ENCODE measurements at places on chromosomes 12 and 14.

GRCh38 chr14:93086441-93087055, 29.2 kb downstream of the ITPK1 start:
- no peak for DNase-seq

DNA sequence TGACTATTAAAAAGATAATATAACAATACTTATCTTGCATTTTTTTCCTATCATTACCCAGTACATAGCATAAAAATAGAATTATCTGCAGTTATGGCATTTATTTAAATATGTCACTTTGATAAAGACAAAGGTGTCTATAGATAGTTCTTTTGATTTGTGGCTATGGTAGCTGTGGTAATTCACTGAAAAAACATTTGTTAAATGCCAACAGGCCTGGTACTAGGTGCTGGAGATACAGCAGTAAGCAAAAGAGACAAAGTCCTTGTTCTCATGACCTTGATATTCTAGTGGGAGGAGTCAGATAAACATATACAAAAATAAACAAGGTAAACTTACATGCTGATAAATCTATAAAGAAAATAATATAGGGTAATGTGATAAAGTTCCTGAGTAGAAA, 44.7 kb downstream of the INSM2 start:
- no peak for DNase-seq

DNA sequence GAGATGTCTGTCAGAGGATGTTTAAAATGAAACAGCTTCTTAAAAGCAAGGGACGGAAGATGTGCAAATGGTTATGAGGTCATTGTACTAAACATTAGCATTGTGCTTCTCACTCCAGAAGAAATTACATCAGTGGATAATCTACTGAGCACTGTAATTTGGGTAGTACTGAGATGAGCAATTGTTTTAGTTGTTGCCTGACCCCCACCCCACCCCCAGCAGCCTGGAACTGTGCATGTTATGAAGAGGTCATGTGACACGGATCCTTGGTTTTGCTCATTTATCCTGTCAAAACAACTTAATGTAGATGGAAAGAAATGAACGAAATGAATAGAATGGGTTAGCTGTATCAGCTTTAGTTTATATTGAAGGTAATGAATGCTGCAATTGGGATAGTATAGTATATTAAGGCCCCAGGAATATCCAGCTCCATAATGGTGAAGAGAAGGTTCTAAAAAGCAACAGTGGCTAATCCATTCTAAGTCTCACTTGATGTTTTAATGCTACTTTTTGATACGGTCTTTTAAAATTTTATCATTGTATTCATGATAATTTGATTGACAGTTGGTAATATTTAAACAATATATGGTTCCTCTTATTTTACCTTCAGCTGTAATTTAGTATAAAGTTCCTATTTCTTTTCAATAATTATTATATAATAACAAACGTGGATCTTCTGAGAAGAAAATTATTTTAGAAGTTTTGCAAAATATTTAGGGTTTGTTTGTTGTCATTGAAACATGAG, 58.5 kb downstream of the WNK1 start:
- DNase-seq: no peak

DNA sequence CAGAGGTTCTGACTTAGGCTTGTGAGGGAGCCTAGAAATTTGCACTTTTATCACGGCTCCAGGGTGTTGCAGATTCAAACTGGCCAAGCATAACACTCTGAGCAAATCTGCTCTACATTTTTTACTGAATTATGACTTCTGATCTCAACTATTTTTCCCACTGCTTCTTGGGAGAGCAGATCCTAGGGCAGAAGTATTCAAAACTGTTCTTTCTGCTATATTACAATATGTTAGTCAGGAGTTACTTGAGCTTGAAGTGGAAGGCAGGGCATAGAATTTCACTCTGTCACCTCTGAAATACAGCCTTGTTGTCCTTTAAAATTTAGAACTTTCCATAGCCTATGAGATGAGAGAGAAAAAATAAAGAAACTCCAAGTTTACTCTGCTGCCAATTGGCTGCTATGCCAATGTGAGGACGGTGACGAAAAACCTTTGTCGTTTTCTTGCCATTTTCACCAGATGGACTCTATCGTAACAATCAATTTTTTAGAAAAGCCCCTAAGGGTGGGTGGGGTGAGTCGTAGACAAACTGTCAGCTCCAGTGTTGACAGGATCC, 16.4 kb upstream of the KERA start:
- DNase-seq: no peak

DNA sequence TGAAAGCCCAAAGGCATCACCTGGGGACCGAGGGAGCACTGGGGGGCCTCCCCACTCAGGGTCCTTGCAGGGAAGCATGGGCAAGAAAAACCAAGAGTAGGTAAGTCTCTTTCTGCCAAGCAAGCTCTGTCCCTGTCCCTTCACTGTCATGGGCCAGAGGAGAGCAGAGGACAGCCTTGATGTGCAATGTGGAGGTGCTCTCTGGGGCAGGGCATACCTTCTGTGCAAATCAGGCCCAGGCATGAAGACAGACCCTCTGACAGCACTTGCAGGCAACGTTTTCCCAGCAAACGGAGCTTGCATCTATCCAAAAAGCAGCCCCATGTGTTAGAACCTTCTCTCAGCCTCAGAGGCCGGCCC, 192.5 kb upstream of the PWP1 start:
- DNase-seq: no peak

DNA sequence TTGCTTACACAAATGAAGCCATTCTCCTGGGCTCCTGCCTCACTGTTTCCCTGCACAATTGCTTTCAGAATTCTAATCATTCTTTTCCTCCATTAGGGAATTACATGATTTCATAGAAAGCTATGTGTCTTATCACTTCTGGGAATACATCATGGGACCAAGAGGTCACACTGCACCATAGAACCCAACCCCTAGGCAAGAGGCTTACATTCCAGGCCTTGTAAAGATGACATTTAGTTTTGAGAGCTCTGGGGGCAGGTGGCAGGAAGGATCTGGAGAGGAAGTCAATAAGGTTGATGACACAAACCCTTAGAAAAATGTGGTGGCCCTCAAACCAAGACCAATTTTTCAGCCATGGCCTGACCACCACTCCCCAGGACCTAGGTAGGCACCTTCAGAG, 57.1 kb downstream of the NUAK1 start:
- DNase-seq: peak; percentile 84

DNA sequence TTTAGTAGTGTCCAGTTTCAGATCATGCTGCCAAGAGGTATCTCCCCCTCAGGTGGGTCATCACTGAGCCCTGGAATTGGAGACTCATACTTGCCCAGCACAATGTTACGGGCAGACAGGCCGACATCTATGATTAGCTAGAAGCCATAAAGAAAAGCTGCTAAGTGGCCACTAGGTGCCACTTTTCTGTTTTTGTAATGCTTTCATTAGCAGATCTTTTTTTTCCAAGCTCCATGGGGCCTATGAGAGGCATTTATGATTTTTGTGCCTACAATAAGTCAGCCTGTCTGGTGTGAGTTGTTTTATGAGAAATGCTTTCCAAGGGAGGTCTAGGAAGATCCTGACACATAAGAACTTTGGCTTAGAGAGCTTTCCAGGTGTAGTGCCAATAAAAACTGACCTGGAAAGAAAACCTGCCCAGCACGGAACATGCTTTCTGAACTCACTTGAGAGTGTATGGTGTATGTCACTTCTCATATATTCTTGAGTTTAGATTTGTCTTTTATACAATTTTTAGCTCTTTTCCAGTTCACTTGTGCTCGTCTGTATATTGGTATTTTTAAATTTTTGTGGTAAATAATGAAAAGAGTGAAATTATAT, 21.8 kb upstream of the SMCO2 start:
- peak; percentile 26 for DNase-seq

DNA sequence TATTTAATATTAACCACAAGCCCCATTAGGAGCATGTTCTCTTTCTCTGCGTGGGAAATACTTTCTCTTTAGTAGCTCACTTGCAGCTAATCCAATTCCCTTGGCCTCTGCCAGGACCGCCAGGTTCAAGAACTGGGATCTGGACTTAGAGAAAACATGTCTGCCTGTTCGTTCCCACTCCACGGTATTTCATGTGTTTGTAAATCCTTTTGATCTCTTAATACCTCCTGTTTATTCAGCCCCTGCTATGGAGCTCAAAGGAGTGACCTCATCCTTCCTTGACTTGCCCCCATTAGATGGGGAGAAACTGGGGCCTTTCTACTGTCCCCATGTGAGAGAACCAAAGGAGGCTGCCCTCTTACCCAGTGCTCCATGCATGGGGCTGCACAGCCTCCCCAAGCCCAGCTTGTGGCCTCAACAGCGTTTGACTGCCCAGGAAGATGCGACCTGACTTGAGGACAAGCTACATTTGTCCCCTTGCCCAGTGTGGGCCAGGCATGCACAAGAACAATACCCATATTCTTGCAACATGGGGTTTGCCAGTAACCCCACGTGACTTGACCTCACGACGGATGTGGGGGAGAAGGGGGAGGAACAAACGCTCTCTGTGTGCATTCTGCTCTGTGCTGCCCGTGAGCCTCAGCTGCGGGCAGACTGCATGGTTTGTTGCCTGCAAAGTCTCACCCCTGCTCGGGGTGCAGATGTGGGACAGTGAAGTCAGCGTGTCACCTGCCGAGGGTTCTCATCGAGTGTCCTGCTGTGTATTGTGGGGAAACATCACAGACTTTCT, 30.3 kb downstream of the CD9 start:
- DNase-seq: no peak

DNA sequence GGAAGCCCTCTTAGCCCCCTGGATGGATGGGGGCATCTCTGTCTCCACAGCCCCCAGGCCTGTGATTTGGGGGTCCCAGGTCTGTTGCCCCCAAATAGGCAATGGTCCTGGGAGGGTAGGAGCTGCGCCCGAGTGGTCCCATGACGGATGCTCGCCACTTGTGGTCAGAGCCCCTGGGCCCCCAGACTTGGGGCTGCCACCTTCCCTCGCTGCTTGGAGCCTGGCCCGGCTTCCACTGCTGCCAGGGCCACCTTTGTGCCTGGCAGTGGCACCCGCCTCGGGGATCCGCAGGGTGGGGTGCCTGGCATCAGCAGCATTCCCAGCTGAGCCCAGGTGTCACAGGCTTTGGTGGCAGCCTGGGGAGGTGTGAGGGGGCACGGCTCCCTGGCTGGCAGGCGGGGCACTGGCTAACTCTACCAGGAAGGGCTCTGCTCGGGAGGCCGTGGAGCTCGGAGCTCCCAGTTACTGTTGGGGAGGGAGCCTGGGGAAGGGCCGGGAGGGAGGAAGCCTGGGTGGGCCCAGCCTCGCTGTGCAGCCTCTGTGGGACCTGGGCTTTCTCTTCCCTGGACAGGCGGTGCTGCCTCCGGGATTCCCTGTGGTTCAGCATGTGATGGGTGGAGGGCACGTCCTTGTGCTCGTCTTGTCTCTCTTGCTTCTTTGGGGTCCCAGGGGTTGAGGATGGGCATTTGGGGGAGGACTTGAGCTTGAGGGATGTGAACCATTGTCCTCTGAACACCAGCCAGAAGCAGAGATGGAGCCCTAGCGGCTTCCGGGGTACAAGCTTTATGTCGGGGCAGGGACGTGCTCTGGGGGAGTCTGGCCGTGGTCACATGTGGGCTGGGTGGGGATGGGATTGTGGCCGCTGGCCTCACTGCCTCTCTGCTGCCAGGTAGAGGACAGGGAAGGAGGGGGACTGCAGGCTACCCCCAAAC, 5.4 kb downstream of the KIF26A start:
- no peak for DNase-seq

GRCh38 chr12:46523863-46524770, 151.5 kb upstream of the SLC38A2 start:
- DNase-seq: peak; percentile 18

- DNase-seq: peak; percentile 60
Observed at GRCh38 chr12:11649413-11650285, at the start of gene ETV6. Gene ETV6, plus strand, starts transcription at chr12:11649674. Its CDS starts 454 bp downstream, at chr12:11650128.

DNA sequence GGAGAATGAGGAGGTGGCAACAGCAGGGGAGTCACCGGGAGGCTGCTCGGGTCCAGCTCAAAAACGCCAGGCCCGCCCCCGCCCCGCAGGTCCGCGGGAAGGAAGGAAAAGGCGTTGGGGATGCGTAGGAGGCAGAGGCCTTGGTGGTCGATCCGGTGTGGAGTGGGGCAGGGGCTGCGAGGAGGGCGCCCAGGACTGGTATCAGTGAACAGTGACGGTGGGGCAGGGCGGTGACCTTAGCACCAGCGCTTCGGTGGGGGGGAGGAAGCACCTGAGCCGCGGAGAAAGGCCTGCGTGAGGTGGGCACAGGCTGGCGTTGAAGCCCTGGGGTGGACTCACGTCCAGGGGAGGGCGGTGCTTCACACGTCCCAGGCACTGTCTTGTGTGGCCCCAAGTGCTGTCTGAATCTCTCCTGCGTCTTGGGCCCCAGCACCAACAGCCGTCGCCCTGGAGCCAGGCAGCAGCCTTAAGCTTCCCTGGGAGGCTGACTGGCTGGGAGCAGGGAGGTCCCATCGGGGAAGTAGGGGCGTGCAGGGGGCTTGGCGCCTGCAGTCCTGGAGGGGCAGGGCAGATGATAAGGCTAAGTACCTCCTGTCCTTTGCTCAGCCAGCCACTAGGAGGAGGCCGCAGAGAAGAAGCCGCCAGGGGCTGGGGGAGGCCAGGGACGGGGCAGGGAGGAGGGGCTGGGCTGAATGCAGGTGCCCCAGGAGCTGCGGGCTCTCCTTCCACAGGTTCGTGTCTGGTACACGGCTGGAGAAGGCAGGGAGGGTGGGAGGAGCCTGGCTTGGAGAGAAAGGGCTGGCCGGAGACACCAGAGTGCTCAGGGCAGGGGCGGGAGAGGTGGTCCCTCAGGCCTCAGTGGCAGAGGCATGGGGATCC, 26.5 kb downstream of the ZBTB42 start:
- peak; percentile 74 for DNase-seq

DNA sequence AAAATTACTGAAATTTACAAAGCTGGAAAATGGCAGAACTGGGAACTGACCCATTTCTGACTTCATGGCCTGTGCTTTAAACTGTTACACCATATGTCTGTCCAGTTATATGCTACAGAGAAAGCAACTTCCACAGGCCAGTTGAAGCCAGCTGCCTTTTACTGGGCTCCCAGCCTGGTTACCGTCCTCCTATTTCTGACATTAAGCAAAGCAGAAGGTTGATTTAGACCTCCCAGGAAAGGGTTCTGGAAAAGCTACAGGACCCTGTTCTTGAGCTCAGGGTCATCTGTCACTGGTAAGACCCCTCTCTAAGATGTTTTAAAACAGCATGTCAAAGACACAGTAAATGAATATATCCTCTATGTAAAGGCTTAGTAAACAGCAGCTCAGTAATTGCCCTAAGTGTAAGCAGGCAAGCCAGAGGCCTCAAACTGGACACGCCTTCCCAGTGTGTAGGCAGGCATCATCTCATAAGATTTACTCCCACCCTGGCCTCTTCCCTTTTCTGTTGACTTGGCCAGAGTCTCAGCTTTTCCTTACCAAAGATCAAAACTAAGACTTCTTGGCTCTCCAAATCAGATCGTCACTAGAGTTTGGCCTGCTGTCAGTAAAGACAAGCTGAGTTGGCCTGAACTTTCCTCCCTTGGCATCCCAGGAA, 55.4 kb upstream of the RNU6-8 start:
- DNase-seq: no peak

- DNase-seq: no peak
Observed at GRCh38 chr12:62581288-62582064, 114.8 kb downstream of the MON2 start.

DNA sequence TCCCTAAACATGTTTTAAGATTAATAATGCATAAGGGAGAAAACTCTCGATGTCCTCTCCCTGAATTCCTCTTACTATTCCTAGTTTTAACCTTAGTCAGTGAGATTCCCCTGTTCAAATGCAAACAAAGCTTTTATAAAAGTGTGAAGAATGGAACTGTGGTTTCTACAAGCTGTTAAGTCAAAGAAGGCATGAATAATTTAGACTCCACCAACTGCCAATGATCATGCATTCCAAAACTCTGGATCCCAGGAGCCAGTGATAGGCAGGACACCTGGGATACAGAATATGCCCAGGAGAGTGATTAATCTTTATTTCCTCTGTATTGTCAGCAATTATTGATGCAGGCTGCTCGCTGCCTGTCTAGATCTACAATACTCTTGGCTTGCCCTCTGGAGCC, 190.3 kb upstream of the ATF7IP start:
- DNase-seq: no peak

GRCh38 chr12:3473844-3474243, 17.2 kb upstream of the PRMT8 start:
- no peak for DNase-seq
